ENCODE measurements at places on chromosomes 5 and 9. TPM values are rescaled to one million over a fixed set of nuclear protein-coding genes. Genes with fewer than 3 reads are reported as not detected.

Gene MARCHF3
- total RNA-seq = 2.7 TPM

- no peak for DNase-seq
Measured at GRCh38 chr9:6928863-6929262, 171.1 kb downstream of the KDM4C start.

DNA sequence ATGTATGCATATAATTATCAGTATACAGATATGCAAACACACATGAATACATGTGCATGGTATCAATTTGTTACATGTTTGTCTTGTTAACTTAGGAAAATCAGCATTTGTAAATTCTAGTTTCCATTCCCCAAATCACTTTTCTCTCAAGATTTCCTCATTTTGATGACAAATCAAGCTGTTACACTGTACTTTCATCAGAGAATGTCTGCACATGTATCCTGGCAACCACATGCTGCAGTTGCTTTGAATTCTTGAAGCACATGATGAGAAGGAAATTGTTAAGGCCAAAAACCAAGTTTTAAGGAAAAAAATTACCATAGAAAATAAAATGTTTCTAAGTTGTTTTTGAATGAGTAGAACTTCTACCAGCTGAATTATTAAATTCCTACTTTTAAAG is 1834.5 kb downstream of the EFNA5 start:
- DNase-seq = no peak

DNA sequence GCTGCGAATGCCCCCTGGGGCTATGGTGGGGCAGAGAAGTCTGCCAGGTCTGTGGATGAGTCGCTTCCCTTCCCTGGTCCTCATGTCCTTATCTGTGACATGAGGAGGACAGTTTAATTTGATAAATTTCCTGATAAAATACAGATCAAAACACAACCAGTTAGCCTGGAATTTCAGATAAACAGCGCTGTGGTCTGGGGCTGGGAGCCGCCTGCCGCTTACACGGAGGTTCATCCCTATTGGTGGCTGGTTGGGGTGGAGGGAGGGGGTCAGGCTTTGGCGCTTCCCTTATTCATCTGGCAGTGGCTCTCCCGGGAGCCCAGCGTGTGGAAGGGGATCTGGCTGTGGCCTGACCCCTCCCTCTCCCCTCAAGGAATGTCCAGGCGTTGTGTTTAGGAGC is 17.9 kb downstream of the CRB2 start:
- no peak for DNase-seq

DNA sequence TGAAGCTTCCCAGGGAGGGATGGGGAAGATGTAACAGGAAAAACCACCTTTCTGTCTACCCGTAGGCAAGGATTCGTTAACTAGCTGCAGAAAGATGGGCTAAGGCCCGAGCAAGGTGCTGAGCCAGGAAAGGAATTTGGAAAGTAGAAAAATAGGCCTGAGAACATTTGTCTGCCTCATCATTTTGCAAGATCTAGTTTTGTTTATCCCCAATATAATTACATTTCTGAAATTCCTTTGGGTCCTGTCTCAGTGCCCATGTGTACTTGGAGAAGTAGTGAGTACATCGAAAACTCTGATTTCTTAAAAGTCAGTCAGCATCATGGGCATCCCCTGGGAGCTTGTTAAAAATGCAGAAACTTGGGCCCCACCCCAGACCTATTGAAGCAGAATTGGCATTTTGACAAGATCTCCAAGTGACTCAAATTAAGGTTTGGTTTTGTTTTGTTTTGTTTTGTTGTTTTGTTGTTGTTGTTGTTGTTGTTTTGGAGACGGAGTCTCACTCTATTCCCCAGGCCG is 52.1 kb upstream of the CEMIP2 start:
- DNase-seq = no peak

Data from activated T-cell treated with anti-CD3 and anti-CD28 coated beads, Interleukin-2, amount 50 U/mL, for 4 hours (primary cell).